ENCODE measurements at places on chromosomes 4 and X. TPM values are rescaled to one million over a fixed set of nuclear protein-coding genes. Genes with fewer than 3 reads are reported as not detected.

Gene C4orf51
- total RNA-seq, result not detected

Gene ARMCX4
- 4.1 TPM for total RNA-seq

Gene APLN
- 0.15 TPM for total RNA-seq

Gene RAB33A
- 0.50 TPM for total RNA-seq

Gene GASK1B
- 13.6 TPM for total RNA-seq

Gene SSX2B
- total RNA-seq, result not detected

Gene CENPVL3
- total RNA-seq, result not detected

Gene TMEM47
- 8.9 TPM for total RNA-seq

Gene DTHD1
- total RNA-seq, result 0.08 TPM

Gene RAB9B
- total RNA-seq, result 1.2 TPM

Gene CHRNA9
- total RNA-seq, result not detected

Gene VEGFC
- total RNA-seq, result 1.1 TPM

Gene PHKA1
- total RNA-seq, result 4.7 TPM

Gene GRPR
- not detected for total RNA-seq

Gene KCTD8
- total RNA-seq, result 0.27 TPM

Gene RBM41
- 21.9 TPM for total RNA-seq

Gene ZNF280C
- 2.4 TPM for total RNA-seq

Gene BLTP1
- 47.8 TPM for total RNA-seq

Gene CRMP1
- 0.49 TPM for total RNA-seq

Gene TMEM156
- not detected for total RNA-seq

Gene CT47B1
- not detected for total RNA-seq

Gene GPR50
- not detected for total RNA-seq

Gene S100G
- not detected for total RNA-seq

Gene BST1
- total RNA-seq, result 9.2 TPM

Gene SPANXC
- total RNA-seq, result not detected

Gene DUX4
- total RNA-seq, result not detected

Gene IL3RA
- 2.1 TPM for total RNA-seq

Gene GSX2
- total RNA-seq, result not detected

Gene NOP14
- total RNA-seq, result 16.5 TPM

Gene LGI2
- total RNA-seq, result 0.82 TPM

Gene PPEF2
- not detected for total RNA-seq

Gene GUCY1B1
- 1.2 TPM for total RNA-seq

Gene LEF1
- total RNA-seq, result 3.4 TPM

Gene SYAP1
- 63.5 TPM for total RNA-seq

Gene ITGB1BP2
- 2.5 TPM for total RNA-seq

Gene EGF
- total RNA-seq, result 2.8 TPM

Gene AMTN
- not detected for total RNA-seq

Gene NXF2B
- total RNA-seq, result not detected

Gene ZNF718
- 5.4 TPM for total RNA-seq

Gene RHOH
- 2.6 TPM for total RNA-seq

Gene THAP6
- total RNA-seq, result 11.0 TPM

Gene CXCL3
- 20.2 TPM for total RNA-seq

Gene DDX60
- total RNA-seq, result 22.6 TPM

Gene MUC7
- total RNA-seq, result not detected

Gene DGKK
- total RNA-seq, result not detected

Gene USP17L20
- not detected for total RNA-seq

Gene EDA
- total RNA-seq, result 1.6 TPM

Gene STBD1
- 39.2 TPM for total RNA-seq

Gene TSPAN7
- 91.5 TPM for total RNA-seq

Gene CYTL1
- 0.90 TPM for total RNA-seq

Gene CCDC149
- total RNA-seq, result 13.5 TPM

Gene RBM47
- total RNA-seq, result 279 TPM

Gene TSPAN6
- 57.6 TPM for total RNA-seq

Gene CPE
- 13.8 TPM for total RNA-seq

Gene NWD2
- total RNA-seq, result 0.22 TPM

All from colonic mucosa (tissue), 4 donors.